NCI-H1930 (cell line): ENCODE measurements at places on chromosomes 7 and 10.

GRCh38 chr10:50740293-50740648 is 535 bp downstream of the ASAH2B start:
- no peak for DNase-seq

DNA sequence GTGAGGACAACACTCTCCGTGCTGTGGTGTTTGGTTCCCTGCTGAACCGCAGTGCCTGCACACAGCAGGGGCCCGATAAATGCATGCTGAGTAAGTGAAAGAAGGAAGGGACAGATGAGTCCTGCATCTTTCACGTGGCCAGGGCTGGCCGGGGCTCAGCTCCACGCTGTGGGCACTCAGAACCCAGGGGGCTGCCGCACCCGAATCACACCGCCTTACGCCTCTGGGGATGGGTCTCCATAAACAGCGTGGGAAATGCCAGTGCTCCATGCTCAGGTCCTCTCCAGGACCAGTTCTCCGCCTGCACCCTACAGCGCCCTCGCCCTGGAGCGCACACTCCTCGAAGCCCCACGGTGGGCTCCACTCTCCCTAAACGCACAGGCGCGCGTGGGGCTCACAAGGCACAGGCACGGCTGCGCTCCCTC is 38.1 kb downstream of the RASGEF1A start:
- no peak for DNase-seq

- no peak for DNase-seq
Observed at GRCh38 chr10:71088054-71088453, 124.3 kb upstream of the UNC5B start.

GRCh38 chr10:132449051-132449810 is 52.2 kb downstream of the PWWP2B start:
- DNase-seq = no peak

- DNase-seq = no peak
Observed at GRCh38 chr10:59623133-59624121, 86.2 kb downstream of the SLC16A9 start.

DNA sequence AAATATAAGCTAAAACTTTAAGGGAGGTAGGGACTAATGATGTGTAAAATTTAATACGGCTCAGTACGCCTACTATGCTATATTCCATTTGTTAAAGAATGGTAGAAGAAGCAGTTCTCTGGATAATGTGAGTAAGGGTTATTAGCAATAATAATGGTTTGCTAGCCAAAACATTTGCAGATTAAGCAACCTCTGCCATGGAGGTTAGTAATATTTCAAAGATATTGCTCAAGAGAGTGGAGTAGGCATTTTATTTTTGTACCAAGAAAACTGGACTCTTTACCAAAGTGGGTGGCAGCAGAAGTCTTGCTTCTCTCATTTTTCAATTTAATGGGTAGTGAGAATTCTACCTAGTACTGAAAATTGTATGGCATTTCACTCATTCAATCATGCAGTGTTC is 158.9 kb upstream of the TMEM106B start:
- no peak for DNase-seq

- DNase-seq = no peak
Observed at GRCh38 chr7:90727412-90727811, 131.3 kb downstream of the CDK14 start.

GRCh38 chr7:76346778-76347177 is 12.0 kb downstream of the YWHAG start:
- no peak for DNase-seq

DNA sequence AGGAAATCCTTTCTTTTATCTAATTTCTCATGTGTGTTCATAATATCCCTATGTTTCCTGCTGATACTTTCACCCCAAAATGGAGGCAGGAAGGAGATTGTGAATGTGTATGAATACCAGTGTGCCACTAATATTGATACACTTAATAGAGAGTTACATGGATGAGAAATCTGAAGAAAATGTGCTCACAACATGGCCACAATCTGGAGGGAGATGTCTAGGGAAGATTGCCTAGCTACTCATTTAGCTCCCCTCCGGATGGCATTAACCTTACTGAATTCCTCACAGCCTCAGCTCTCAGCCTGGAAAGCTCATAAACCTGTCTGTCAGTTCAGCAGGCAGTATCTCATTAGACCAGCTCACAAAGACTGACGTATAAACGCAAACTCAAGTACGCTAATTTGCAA is 23.4 kb upstream of the DMTF1 start:
- no peak for DNase-seq

GRCh38 chr10:43693602-43694001 is 44.9 kb upstream of the ZNF32 start:
- no peak for DNase-seq

- no peak for DNase-seq
Observed at GRCh38 chr7:99229234-99229633, 21.3 kb upstream of the KPNA7 start.

DNA sequence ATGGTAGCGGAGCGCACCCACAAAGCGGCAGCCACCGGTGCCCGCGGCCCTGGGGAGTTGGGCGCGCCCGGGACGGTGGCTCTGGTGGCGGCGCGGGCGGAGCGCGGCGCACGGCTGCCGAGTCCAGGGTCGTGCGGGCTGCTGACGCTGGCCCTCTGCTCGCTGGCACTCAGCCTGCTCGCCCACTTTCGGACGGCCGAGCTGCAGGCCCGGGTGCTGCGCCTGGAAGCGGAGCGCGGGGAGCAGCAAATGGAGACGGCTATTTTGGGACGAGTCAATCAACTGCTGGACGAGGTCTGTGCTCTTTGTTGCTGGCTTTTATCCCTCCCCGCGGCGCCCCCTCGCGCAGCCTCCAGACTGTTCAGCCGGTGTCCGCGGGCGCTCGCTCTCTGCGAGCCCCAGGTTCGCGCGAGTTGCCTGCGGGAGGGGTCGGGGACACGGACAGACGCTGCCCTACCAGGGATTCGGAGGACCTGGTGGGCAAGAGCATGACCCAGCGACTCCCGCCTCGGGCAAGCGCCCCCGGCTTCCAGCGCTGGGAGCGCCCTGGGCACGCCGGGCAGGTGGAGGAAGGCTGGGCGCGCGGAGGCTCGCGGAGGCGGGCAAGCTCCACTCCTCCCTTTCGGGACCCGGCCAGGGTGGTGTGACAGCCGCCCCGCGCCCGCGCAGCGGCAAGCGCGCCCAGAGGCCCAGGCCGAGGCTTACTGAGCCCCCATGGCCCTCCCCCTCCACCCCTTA is 887 bp downstream of the COL13A1 start:
- DNase-seq = no peak

- DNase-seq = no peak
Observed at GRCh38 chr7:71408271-71408670, 276.3 kb downstream of the GALNT17 start.

DNA sequence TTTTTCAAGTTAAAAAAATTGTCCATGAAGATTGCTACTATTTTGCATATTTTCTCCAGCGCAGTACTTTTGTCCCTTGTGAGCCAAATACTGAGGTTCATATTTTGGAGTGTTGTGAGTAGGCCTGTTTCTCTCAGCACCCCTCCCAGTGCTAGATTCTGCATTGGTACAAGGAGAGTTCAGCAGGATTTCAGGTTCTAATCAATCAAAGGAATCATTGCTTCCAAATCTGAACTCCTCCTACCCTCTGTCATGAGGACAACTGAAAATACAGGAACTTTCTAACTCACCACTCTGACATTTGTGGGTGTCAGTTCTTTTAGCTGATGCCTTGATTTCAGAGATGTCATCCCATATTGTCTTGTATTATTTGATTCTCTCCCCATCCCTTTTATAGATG is 299.9 kb downstream of the FZD1 start:
- no peak for DNase-seq

DNA sequence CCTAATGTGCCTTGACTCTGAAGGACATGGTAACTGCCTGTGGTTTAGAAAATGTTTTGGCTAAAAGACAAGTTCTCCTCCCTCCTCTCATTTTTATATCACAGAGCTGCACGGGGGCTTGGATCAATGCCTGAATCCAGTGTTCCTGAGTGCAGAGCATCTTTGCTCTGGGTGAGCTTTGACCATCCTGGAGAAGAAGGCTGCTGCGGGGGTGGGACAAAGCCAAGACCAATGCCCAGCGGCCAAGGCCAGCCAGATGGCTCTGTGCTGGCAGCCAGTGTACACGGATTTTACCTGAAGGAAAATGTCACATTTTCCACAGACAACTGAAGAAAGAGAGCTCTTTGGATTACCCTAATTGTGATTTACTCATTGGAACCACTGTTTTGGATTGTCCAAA is 102.0 kb upstream of the TARP start:
- DNase-seq = no peak

DNA sequence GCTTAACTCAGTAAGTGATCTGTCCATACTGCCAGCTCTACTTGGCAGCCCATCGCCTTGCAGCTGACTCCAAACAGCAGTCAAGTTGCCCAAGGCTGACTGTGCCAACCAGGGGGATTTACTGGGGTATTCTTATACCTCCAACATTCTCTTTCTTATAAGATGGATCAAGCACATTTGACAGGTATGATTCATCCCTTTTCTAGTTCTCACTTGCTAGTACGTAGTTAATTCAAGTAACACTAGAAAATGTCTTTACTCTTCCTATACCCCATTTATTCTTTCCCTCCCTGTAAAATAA is 77.0 kb downstream of the SLC25A13 start:
- no peak for DNase-seq

GRCh38 chr7:98214811-98215321 is 3.6 kb downstream of the BHLHA15 start:
- DNase-seq = no peak

- DNase-seq = no peak
Observed at GRCh38 chr7:121475806-121476205, 79.7 kb upstream of the FAM3C start.

DNA sequence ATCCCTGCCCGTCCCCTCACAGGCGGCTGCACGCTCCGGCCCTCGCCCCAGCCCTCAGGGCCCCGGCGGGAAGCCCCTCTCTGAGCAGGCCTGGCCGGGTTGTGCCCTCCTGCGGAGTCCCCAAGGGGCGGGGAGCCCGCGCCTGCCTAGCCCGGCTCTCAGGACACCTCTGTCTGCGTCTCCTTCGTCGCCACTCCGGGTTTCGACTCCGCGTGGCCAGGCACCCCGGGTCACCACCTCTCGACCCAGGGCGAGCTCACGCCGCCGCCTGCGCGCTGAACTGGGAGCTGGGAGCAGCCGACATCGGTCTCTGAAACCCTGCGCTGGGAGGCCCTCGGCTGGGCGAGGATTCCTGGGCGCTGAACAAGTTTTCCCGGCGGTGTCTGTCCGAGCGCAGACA is 6.2 kb upstream of the OGDHL start:
- no peak for DNase-seq

DNA sequence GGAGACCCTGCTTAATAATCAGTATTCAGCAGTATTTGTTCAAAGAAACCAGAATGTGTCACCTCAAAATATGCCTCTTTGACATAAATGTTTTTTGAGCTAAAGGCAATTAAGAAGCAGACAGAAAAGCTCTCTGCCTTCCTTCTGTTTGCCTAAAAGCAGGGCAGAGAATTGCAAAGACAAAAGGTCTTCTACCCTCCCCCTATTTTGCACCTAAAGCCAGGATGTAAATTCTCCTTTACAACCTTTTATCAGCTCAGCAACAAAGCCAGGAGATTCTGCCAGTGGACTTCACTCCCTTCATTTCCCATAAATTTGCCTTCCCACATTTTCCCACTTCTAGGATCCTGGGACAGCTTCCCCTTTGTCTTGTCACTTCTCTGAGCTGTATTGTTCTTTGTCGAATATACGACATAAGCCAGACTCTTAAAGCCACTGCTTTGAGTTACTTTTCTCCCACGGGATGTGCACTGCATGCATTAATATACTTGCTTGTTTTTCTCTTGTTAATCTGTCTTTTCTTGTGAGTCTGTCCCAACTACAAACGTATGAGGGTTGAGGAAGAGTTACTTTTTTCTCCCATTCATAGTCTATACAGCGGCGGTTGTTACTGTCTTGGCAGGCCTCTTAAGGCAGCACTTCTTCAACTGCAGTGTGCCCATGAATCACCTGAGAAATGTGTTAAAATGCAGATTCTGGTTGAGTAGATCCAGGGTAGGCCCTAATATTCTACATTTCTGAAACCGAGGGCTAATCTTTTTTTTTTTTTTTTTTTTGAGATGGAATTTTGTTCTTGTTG is 48.2 kb downstream of the ST8SIA6 start:
- no peak for DNase-seq

DNA sequence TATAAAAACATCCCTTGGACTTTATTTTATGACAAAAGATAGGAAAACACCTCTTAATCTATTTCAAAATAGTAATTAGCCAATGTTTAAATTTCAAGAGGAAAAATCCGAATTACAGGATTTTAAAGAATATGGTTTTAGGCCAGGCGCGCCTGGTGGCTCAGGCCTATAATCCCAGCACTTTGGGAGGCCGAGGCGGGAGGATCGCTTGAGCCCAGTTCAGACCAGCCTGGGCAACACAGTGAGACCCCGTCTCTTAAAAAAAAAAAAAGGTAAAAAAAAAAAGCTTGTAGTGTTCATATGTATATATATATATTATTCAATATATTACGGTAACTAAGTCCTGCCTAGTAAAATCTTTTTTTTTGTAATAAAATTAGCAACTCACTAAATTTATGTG is 1.4 kb downstream of the BNIP3 start:
- no peak for DNase-seq

DNA sequence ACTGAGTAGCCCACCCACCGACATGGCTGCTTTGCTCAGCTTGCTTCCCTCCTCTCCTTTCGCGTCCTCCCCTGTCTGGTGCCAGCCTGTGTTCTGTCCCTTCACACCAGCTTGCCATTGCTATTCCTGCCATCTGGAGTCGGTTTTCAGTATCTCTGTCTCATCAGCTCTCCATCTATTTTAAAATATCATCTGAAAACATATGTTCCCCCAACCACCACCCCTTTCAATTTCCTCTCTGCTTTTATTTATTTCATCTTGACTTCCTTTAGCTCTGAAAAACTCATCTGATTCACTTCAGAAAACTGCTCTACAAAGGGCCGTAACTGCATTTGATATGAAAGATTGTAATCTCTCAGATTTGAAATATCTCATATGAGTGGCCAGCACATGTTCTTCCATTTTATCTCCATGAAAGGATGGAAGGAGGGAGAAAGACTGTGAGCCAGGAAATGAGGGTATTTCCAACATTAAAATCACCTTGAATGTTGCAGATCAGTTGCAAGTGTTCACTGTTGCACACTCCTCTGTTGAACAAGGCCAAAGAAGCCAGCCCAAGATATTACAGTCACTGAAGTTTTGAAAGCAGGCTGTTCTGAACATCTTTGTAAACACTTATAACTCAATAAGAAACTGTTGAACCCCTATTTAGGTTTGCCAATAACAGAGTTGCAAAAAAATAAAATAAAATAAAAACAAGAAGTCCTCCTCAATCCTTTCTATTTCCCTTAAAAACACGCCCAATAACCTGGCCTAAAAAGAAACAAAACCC is 202.4 kb upstream of the NEBL start:
- DNase-seq = no peak

DNA sequence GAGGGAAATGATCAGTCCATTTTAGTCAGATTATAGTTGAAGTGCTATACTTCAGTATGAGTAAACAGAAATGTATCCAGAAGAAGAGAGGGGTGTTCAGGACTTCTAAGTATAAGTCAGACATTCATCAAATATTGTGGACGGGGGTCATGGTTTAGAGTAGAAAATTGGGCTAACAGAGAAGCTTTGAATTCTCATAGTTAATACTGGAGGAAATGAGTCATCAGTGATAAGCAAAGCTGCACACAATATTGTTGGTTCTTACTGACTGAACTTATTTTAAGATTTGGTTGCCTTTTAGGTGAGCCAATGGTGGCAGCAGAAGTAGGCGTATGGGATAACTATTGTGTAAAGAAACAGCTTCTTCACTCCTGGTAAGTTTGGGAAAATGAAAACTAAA is 1.7 kb upstream of the SUMF2 start:
- no peak for DNase-seq

GRCh38 chr10:114024876-114025610 is 18.6 kb upstream of the ADRB1 start:
- DNase-seq = no peak
